Right atrium auricular region (tissue), 2 donors: ENCODE measurements at places on chromosomes 4 and X. TPM values are rescaled to one million over a fixed set of nuclear protein-coding genes. Genes with fewer than 3 reads are reported as not detected.

Gene SERTM2
- total RNA-seq: not detected

Gene CPLX1
- total RNA-seq: 0.98 TPM

Gene CTSO
- total RNA-seq: 14.9 TPM

Gene OCRL
- 12.6 TPM for total RNA-seq

Gene CXCL11
- total RNA-seq: not detected

Gene MAGEA4
- not detected for total RNA-seq

Gene TMEM131L
- 15.4 TPM for total RNA-seq

Gene FAM47E
- total RNA-seq: 1.0 TPM

DNA sequence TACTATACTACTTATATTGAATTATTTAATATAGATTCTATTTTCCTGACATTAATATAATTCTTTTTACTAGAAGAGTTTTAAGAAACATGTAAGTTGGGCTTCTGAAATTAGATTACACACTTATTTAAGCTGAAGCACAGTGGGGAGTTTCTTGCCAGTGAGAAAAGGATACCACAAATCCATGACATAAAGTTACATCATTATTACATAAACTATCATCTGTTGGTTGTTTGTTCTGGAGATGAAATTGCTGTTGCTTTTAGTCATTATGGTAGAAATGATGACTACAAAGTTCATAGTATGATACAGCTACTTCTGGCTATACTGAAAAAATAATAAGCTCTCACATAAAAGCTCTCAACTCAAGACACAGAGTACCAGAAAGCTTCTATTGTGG is 880.4 kb downstream of the PCDH18 start:
- DNase-seq: no peak
- no peak overlapping the region for H3K4me3 ChIP-seq
- no peak overlapping the region for H3K27ac ChIP-seq
- H3K36me3 ChIP-seq: no peaks in the 10 kb centered on the region

GRCh38 chr4:122458625-122459024 is 2.1 kb upstream of the IL2 start:
- H3K36me3 ChIP-seq: no peaks in the 10 kb centered on the region
- DNase-seq: no peak

DNA sequence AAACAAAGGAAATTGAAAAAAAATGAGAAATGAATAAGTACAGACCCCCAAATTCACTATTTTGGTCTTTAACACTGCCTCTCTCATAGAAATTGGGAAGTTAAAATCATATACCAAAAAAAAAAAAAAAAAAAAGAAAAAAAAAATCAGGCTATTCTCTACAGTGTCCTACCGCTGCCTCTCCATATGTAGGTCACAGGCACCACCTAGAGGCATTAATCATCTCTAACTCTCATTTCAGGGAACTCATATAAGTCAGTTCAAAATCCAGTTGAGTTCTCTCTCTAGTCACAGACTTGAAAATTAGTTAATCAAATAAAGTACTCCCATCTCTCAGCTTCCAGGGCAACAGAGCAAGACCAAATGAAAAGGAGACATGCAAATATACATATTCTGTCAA is 47.9 kb downstream of the COX18 start:
- no peaks in the 10 kb centered on the region for H3K4me1 ChIP-seq
- no peaks in the 10 kb centered on the region for H3K27me3 ChIP-seq
- no peaks in the 10 kb centered on the region for H3K36me3 ChIP-seq
- no peak overlapping the region for H3K4me3 ChIP-seq
- H3K27ac ChIP-seq: no peak overlapping the region
- DNase-seq: no peak

DNA sequence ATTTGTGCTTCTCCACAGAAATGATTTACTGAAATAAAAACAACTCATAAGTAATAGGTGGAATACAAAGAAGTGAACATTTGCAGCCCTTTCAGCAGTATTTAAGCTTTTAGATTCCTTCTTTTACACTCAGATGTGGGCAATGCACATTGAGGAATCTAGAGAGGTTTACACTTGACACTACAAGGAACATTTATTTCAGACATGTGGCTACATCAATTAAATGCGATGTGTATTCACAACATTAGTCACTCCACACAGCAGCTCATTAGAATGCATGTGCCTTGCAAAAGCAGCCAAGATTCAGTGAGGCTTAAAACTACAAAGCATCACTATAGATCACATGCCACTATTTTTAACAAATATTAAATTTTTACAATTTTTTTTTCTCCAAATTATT is 480.7 kb downstream of the INPP4B start:
- H3K27ac ChIP-seq: no peak overlapping the region
- H3K27me3 ChIP-seq: no peaks in the 10 kb centered on the region
- no peak for DNase-seq
- no peak overlapping the region for H3K4me3 ChIP-seq
- H3K36me3 ChIP-seq: no peaks in the 10 kb centered on the region

DNA sequence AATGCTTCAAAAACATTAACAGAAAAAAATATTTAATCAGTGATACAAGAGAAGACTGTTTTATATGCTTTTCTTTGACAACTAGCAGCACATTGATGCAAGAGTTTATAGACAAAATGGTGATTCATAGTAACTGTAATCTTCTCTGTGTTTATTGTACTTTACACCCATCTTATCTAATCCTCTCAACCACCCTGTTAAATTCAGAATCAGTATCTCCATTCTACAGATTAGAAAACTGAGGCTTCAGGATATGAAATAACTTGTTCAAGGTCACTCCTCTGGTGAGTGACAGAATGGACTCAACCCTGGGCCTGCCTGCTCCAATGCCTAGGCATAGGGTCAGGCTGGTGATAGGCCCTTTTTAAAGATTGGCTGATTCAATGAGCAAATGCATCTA is 26.1 kb upstream of the TMEM184C start:
- H3K4me3 ChIP-seq: no peak overlapping the region
- H3K27me3 ChIP-seq: no peaks in the 10 kb centered on the region
- H3K27ac ChIP-seq: no peak overlapping the region
- H3K4me1 ChIP-seq: peaks cover 14% of the 10 kb centered on the region

- no peak overlapping the region for H3K4me3 ChIP-seq
- no peak overlapping the region for H3K27ac ChIP-seq
- no peaks in the 10 kb centered on the region for H3K27me3 ChIP-seq
- no peak for DNase-seq
- no peaks in the 10 kb centered on the region for H3K4me1 ChIP-seq
Observed at GRCh38 chrX:153732401-153732800, 7.7 kb downstream of the ABCD1 start.

DNA sequence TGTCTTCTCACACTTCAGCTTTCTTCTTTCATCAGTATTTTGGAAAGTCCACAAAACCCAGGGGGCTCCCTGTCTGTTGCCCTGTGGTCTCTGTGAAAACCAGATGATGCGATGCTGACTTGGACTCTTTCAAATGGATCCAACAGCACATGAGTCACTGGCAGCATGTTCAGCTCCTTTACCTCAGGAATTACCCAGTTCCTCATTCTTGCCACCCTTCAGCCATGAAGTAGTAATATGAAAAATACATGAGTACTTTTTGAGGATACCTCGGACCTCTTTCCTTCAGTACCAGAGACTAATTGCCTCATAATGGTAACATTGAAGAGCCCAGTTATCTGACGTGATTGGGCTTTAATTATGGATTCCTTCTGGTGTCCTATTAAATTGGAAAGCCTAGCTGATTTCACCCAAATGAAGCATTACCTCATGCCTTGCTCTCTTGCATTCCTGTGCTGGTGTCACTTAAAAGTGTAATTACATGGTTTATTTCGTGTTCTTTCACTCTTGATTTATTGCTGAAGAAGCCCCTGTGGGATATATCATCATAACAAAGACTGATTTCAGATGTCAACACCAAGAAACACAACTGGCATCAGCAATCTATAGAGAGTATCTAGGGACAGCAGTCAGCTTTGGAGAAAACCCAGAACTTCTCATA is 63.4 kb downstream of the NFKB1 start:
- H3K36me3 ChIP-seq: no peaks in the 10 kb centered on the region
- no peaks in the 10 kb centered on the region for H3K27me3 ChIP-seq
- no peak overlapping the region for H3K27ac ChIP-seq
- DNase-seq: no peak
- H3K4me3 ChIP-seq: no peak overlapping the region
- H3K4me1 ChIP-seq: peaks cover 17% of the 10 kb centered on the region

- no peak for DNase-seq
- no peak overlapping the region for H3K4me3 ChIP-seq
- no peaks in the 10 kb centered on the region for H3K36me3 ChIP-seq
- H3K27ac ChIP-seq: no peak overlapping the region
Observed at GRCh38 chrX:9668537-9668936, 97.1 kb downstream of the GPR143 start.

- H3K36me3 ChIP-seq: no peaks in the 10 kb centered on the region
- peak overlapping the region; percentile 62 for H3K4me3 ChIP-seq
- no peak for DNase-seq
- H3K4me1 ChIP-seq: peaks cover 6% of the 10 kb centered on the region
Observed at GRCh38 chrX:115561605-115562479, 868 bp downstream of the PLS3 start.

DNA sequence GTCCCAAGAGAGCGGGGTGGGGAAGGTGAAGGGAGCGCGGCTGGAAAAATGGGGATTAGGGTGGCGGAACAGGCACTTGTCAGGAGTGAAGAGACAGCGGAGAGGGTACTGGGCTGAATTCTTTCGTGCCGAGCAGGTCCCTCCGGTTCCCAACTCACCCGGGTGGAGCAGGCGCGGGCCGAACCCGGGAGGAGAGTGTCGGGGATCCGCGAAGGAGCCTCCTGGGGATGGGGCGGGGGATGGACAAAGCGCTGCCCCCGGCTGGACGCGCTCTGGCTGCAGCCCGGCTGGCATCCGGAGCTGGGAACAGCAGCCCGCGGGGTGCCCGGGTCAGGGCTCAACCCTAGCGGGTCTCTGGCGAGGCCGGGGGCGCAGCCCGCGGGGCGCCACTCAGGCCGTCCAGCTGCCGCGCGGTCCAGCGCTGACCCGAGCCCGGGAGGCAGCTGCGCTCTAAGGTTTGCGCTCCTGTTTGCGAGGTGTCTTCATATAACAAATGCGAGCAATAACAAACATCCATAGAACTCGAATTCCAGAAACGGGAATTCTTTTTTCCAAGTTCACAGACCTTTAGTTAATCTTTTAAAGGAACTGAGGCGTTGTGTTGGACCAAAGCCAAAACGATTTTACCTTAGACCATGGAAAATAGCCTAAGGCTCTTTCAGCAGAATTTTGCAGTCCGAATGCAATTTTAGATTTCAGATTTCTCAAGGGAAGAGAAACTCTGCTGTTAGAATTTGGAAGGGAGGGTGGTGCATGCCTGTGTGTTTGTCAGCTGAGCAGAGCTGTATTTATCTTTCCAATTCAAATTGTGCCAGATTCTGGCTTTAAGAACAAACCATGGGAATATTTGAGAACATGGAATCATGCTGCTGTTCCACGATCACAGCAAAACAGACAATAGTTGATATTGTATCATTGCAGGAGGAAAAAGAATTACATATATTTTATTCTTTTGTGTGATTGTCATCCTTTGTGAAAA is 744 bp downstream of the NPY5R start:
- H3K27me3 ChIP-seq: peaks cover 8% of the 10 kb centered on the region
- peak overlapping the region; percentile 19 for H3K4me3 ChIP-seq
- H3K36me3 ChIP-seq: no peaks in the 10 kb centered on the region
- peaks cover 14% of the 10 kb centered on the region for H3K4me1 ChIP-seq
- DNase-seq: no peak

- H3K27ac ChIP-seq: no peak overlapping the region
- no peak overlapping the region for H3K4me3 ChIP-seq
- H3K27me3 ChIP-seq: no peaks in the 10 kb centered on the region
- DNase-seq: no peak
- no peaks in the 10 kb centered on the region for H3K36me3 ChIP-seq
Observed at GRCh38 chr4:168057412-168057811, 34.9 kb upstream of the ANXA10 start.

DNA sequence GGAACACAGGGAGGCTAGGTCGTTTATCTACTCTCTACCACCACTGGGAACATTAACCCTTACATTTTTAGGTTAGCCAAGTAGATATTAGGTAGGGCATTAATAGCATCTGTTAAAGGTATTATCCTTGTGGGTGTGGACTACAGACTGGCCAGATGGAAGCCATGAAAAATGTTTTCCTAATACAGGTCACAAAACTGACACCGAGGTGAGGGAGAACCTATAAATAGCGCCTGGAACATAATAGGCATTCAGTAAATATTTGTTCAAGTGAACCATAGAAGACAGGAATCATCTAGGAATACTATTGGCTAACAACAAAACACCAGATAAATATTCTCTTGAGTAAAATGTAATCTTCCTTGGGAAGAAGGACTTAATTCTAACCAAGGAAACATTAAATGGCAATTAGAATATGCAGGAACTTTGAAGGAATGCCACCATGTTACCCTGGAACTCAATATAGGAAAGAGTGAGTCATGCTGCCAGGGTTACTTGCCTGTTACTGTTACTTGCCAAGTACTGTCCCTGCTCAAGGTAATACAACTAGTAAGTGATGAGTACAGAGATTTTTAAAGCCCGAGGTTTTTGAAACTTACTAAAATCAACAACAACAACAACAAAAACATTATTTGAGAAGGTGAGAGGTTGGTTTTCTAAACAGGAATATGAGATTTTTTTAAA is 79.0 kb downstream of the SOX3 start:
- no peaks in the 10 kb centered on the region for H3K36me3 ChIP-seq
- H3K4me3 ChIP-seq: no peak overlapping the region
- DNase-seq: no peak

GRCh38 chr4:8422327-8422726 is 18.2 kb downstream of the ACOX3 start:
- peak overlapping the region; percentile 31 for H3K27ac ChIP-seq
- H3K4me3 ChIP-seq: no peak overlapping the region
- no peaks in the 10 kb centered on the region for H3K27me3 ChIP-seq
- no peak for DNase-seq
- H3K4me1 ChIP-seq: peaks cover 29% of the 10 kb centered on the region
